ENCODE measurements at places on chromosomes 7 and 10. TPM values are rescaled to one million over a fixed set of nuclear protein-coding genes. Genes with fewer than 3 reads are reported as not detected.

- DNase-seq = no peak
- H3K27ac ChIP-seq = no peak overlapping the region
- no peak overlapping the region for H3K4me3 ChIP-seq
- no peaks in the 10 kb centered on the region for H3K4me1 ChIP-seq
- no peaks in the 10 kb centered on the region for H3K27me3 ChIP-seq
Observed at GRCh38 chr10:21688870-21689269, 154.8 kb downstream of the MLLT10 start.

DNA sequence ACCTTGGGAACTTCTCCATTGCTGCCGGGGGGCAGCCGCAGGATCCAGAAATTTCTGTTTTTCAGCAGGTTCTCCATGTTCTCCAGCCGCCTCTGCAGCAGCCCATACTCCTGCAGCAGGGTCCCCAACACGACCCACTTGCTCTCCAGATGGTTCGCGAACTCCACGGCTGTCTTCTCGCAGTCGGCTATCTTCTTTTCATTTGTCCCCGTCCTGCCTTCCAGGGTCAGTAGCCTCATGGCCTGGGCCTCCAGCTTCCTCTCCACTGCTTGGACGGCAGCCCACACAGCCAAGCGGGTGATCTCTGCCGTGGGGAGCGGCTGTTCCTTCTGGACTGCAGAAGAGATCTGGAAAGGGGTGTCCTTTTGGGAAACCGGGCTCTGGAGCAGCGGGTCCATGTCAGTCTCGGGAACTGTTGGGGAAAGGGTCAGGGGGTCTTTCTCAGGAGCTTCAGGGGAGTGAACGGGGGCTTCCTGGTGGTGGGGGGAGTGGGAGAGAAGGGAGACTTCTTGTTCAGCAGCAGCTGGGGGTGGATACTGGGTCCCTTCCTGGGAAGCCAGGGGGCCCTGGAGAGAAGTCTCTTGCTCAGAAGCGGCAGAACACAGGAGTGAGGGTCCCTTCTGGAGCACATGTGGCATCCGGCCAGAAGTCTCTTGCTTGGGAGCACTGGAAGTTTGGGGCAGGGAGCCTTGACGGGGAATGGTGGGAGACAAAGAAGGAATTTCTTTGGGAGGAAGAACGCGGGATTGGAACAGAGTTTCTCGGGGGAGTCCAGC lies 5.5 kb downstream of the ZNF777 start:
- no peaks in the 10 kb centered on the region for H3K27me3 ChIP-seq
- no peaks in the 10 kb centered on the region for H3K4me1 ChIP-seq
- DNase-seq = no peak
- peaks cover 55% of the 10 kb centered on the region for H3K36me3 ChIP-seq

The CDK1 gene
- polyA plus RNA-seq = 20.8 TPM

DNA sequence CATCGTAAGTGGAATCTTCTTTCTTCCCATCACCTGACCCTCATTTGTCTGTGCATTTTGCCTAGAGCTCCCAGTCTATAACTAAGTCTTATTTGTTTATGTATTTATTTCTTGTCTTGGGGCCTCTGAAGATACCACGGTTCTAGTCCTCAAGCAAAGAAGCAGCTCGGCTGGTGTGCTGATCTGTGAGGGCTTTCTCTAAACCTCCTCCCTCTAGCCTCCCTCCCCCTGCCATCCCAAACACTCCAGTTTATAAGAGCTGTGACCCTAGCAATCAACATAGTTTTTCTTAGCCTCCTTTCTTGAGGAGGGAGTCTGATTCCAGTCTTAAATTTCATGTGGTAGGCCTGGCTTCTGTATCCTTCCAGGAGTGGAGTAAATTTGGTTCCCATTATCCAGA lies 15.7 kb upstream of the NDUFA5 start:
- no peaks in the 10 kb centered on the region for H3K4me1 ChIP-seq
- H3K27me3 ChIP-seq = peaks cover 13% of the 10 kb centered on the region
- no peak overlapping the region for H3K27ac ChIP-seq
- no peak overlapping the region for H3K4me3 ChIP-seq

The RNF148 gene
- not detected for polyA plus RNA-seq

DNA sequence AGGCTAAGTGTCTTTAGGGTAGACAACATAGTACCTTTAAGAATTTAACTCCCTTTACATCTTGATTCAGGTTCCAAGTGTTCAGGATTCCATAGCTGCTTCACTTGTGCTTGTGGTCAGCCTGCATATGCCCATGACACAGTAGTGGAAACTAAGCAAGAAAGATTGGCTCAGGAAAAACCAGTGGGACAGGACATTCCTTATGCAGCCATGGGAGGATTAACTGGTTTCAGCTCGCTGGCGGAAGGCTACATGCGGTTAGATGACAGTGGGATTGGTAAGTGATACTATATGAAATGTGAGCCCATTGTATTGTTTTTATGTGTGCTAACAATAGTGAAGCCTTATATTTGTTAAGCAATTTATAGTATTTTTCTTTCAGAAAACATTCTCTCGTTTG lies 11.3 kb downstream of the FAM221A start:
- H3K4me1 ChIP-seq = no peaks in the 10 kb centered on the region
- H3K27ac ChIP-seq = no peak overlapping the region
- no peaks in the 10 kb centered on the region for H3K27me3 ChIP-seq
- peaks cover 4% of the 10 kb centered on the region for H3K36me3 ChIP-seq
- no peak for DNase-seq
- H3K4me3 ChIP-seq = no peak overlapping the region

The ZNF365 gene
- polyA plus RNA-seq = 4.5 TPM

Measured in SK-N-SH (cell line).